Bronchial epithelial cell (primary cell): ENCODE measurements at places on chromosomes 11 and 22. TPM values are rescaled to one million over a fixed set of nuclear protein-coding genes. Genes with fewer than 3 reads are reported as not detected.

Gene JAML
- 0.13 TPM in 1 of 2 replicates, not detected in the other for total RNA-seq

Gene OR51B4
- not detected in 2 replicates for total RNA-seq

Gene KRTAP5-9
- not detected in 2 replicates for total RNA-seq

Gene APOBEC3G
- total RNA-seq, result 1.2 and 3.4 TPM in 2 replicates

Gene TPBGL
- total RNA-seq, result not detected in 2 replicates

Gene TPH1
- under 0.01 and 0.26 TPM in 2 replicates for total RNA-seq

Gene OR51E1
- total RNA-seq, result not detected in 2 replicates

Gene GLYAT
- total RNA-seq, result not detected in 2 replicates

Gene MMP13
- total RNA-seq, result under 0.01 TPM in 1 of 2 replicates, not detected in the other

Gene PPP2R5B
- 8.2 and 14.3 TPM in 2 replicates for total RNA-seq
